ENCODE measurements at places on chromosomes 1 and 21. TPM values are rescaled to one million over a fixed set of nuclear protein-coding genes. Genes with fewer than 3 reads are reported as not detected.

- no peak for DNase-seq
These were observed 1.4 kb upstream of the TLCD4 start for GRCh38 chr1:95115708-95116137.

Gene CDC7
- total RNA-seq: 74.2 TPM

Gene SPATA17
- total RNA-seq: 0.30 TPM

DNA sequence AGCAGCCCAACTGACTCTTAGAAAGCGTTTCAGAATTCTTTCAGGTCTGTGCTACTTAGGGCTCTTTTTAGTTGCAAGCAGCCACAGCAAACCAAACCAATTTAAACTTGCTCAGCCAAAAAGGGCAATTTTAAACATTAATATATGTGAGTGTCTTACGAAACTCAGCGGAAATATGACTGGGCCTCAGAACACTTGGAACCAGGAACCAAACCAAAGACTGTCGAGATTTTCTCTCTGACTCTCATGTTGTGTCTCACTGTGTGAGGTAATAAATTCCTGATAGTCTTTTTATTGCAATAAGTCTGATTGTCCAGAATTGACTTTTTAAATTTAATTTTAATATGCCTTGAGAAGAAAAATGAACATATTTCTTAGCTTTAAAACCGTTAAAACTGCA, 122.3 kb downstream of the SYF2 start:
- no peak for DNase-seq

Gene KLHL20
- 13.4 TPM for total RNA-seq

DNA sequence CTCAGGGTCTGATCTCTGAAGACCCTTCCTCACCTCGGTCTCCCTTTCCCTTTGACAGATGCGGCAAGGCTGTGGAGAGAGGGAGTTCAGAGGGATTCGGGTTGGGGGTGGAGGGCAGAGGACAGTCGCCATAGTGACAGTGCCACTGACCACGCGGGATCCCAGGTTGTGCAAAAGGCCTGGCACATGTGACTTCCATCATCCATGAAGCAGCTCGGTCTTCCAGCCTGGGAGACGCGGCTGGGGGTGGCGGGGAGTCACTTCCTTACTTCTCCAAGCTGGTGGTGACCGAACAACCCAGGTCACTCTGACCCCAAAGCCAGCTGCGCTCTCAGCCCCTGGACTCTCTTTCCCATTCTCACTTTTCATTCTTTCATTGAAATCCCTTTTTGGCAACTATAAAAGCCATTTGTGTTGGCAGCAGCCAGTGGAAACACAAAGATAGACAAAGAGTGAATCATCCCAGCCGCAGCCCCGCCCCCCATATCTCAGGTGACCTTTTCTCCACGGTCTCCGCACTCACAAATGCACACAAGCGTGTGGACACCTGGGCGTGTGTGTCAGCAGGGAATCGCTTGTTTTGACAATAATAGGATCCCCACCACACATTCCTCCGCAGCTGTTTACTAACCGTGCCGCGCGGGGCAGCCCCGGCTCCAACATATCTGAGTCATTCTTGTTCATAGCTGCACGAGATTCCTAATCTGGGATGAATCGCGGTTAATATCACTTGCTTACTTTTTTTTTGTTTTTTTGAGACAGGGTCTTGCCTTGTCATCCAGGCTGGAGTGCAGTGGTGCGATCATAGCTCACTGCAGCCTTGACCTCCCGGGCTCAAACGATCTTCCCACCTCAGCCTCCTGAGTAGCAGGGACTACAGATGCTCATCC, 68.3 kb downstream of the DHRS3 start:
- DNase-seq: peak; percentile 58

- DNase-seq: peak; percentile 26
These were observed 168.2 kb downstream of the RASAL2 start for GRCh38 chr1:178262120-178262500.

DNA sequence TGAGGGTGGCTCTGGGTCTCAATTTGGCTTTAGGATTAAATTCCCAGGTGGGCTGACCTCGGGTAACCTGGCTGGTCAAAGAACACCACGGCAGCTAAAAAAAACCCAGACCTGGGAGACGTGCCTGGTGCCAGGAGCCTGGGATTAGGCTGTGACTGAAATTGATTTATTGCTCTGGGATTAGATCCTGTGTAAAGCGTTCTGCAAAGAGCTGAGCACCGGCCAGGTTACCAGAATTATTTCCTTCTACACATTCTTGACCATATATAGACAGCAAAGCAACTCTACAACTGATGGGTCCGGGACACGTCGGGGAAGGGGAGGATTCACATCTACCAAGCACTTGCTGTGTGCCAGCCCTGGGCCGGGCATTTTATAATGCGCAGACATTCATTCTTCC, 45.2 kb downstream of the TMCO4 start:
- no peak for DNase-seq

Gene IL12RB2
- total RNA-seq: 1.4 TPM

- DNase-seq: no peak
These were observed 12.4 kb downstream of the COL18A1 start for GRCh38 chr21:45417256-45417950.

Gene ZNF326
- 13.0 TPM for total RNA-seq

Gene RAB3GAP2
- total RNA-seq: 32.4 TPM

- no peak for DNase-seq
These were observed 31.4 kb upstream of the C1orf185 start for GRCh38 chr1:51070640-51071039.

Gene CSRP1
- 0.74 TPM for total RNA-seq

Gene CD53
- total RNA-seq: 0.14 TPM

DNA sequence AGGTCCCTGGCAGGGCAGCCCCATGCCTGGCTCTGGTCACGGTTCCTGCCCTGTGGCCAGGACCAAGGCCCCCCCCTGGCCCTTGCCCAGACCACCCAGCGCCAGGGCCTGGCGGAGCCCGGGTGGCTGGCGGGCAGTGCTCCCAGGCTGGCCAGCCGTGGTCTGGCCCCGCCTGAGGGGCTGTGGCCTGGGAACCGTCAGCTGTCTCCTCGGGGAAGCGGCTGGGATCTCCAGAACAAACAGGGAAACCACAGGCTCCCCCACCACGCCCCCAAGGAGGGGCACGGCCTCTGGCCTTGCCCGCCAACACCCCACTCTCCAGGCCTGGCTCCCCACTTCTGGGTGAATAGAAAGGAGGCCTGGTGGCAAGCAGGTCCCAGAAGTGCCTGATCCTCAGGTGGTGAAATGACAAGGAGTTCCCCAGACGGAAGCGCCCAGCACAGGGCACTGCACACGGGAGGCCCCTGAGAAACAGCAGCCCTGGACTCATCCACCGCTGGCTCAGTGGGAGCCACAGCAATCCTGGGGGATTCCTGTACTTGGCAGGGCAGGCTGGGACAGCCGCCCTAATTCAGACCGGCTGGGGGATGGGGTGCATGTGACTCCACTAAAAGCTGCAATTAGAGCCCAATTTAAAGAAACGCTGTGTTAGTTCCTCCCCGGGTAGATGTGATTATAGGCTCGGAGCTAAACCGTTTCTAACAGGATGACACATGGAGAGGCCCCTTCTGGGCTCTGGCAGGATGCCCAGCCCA, 78.9 kb downstream of the RAP1GAP start:
- DNase-seq: peak; percentile 74

DNA sequence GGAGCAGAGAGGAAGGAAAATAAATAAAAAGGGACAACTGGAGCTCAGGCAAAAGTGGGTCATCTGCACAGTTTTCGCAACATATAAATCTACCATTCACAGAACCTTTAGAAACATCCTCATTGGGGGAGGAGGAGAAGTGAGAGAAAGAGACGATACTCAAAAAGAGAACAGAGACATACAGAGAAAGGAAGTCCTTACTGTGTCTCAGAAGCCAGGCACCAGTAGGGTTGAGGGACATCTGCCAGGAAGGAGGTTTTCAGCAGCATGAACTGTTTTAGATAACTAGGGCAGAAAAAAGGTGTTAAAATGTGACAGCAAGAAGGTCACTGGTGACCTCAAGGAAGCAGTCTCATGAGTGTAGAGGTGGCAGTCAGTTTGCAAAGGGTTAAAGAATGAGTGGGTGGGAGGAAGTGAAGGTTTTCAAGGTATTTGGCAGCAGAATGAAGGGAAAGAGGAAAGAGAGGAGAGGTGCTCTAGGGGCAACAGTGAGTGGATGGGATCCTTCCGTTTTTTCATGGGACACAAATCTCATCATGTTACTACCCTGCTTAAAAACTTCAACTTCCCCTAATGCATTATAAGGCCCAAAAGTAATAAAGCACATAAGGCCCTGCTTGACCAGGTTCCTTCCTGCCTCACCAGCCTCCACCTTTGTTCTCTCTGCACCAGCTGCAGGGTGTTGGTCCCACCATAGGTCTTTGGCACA, 9.5 kb downstream of the JAK1 start:
- peak; percentile 43 for DNase-seq

GRCh38 chr1:67524143-67525052, 94.2 kb upstream of the SERBP1 start:
- DNase-seq: peak; percentile 40

- DNase-seq: no peak
These were observed 57.6 kb downstream of the ETS2 start for GRCh38 chr21:38863291-38863690.

- DNase-seq: no peak
These were observed 38.2 kb downstream of the TTLL7 start for GRCh38 chr1:83960669-83961277.

Gene RGSL1
- not detected for total RNA-seq

Gene KIF21B
- 14.1 TPM for total RNA-seq

Gene NPHS2
- not detected for total RNA-seq

Gene CNR2
- total RNA-seq: not detected

DNA sequence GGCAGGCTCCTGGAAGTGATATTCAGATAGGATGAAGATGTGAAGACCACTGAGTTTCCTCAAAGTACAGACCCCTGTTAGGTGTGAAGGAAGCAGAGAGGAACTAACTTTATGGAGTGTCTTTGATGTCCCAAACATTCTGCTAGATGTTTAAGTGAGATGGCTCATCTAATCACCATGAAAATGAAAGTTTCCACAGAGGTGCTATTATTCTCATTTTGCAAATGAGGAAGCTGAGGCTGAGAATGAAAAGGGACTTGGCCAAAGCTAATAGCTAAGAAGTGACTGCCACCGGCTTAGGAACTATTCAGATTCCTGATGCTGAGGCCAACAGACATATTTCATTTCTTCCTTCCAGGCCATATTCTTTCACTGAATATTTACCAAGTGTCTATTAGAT, 45.9 kb upstream of the WLS start:
- no peak for DNase-seq

DNA sequence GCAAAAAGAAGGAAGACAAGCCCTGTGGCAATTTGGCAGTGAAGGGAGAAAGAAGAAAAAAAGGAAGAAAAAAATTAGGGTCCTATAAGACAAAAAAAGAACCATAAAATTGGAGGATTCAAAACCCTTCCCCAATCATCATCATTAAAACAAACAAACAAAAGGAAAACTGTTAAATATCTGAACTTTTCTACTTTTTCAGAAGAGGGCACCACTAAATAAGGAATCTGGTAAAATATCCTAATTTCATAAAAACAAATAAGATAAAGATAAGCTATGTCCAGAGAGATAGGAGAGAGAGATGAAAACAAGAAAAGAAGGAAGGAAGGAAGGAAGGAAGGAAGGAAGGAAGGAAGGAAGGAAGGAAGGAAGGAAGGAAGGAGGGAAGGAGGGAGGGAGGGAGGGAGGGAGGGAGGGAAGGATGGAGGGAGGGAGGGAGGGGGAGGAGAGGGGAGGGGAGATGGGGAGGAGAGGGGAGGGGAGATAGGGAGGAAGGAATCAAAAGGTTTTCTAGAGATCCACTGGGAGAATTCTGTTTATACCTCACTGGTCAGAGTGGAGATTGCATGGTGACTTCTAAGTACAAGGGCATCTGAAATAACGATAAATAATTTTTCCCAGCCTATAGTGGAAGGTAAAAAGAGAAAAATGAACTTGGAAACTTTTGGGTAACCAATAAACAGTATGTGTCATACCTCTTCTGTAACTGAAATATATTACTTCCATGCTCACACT, 10.4 kb upstream of the FMO2 start:
- DNase-seq: no peak

DNA sequence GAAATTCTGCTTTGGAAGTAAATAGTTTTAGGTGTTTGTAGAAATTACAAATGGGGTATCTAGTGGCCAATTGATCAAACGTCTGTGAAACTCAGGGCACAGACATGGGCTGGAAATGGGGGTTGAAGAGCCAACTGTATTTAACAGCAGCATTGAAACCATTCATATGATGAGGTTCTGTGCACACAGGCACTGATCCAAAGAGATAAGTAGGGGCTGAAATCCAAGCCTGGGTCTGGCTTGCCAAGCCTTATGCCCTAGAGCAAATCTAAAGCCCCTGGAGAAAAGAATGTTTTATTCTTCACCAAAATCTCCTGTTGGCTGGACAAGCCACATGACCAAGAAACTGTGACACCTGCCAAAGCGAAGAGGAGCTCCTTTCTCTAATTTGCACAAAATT, 67.6 kb upstream of the ST6GALNAC5 start:
- no peak for DNase-seq

DNA sequence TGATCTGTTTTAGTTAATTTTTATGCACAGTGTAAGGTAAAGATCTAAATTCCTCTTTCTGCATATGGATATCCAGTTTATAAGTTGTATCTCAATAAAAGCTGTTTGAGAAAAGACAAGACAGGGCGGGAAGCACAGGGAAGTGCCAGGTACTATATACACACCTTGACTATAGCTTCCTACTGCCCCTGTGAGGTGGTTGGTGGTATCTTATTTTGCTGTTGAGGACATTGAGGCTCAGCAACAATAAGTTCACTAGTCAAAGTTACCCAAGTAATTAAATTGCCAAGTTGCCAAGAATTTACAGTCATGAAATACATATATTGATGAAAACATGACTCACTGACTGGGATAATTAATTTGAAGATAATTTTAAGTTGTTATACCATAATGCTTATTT, 109.1 kb downstream of the CD247 start:
- DNase-seq: no peak

Gene ABCA4
- 0.04 TPM for total RNA-seq

- no peak for DNase-seq
These were observed 14.1 kb downstream of the INTS3 start for GRCh38 chr1:153741986-153742385.

DNA sequence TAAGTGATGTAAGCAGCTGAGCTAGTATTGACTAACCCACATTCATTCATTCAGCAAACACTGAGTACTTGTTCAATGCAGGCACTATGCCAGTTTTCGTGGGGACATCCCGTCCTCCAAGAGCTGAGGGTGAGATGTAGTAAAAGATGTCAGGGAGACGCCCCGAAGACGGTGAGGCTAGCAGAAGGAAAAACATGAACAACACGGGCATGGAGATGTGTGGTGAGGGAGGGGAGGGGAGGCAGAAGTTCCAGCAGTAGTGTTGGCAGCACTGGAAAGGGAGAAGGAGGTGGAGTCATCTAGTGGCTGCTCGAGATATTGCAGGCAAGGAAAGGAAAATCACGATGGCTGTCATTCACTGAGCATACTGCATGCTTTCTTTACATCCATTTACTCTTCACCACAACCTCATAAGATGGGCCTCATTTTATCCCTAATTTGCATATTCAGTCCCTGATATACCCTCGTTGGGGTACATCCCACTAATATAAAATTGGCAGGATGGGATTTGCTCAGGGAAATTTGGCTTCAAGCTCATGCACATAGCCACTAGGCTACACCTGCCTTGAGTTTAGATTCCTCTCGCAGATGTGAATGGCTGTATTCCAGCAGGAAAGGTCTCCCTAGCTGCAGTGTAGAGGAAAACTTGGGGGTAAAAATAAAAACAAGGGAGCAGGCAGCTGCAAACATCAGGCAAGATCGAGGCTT, 14.5 kb downstream of the PDZK1IP1 start:
- peak; percentile 80 for DNase-seq

Gene TAS1R1
- 0.15 TPM for total RNA-seq

All from H7 (cell line).